ENCODE measurements at places on chromosomes 11 and 22. TPM values are rescaled to one million over a fixed set of nuclear protein-coding genes. Genes with fewer than 3 reads are reported as not detected.

Gene PGR
- under 0.01 TPM for total RNA-seq

Gene ADM2
- total RNA-seq: 1.9 TPM

GRCh38 chr11:2779981-2780849 is 80.4 kb upstream of the KCNQ1OT1 start:
- no peaks in the 10 kb centered on the region for H3K36me3 ChIP-seq
- no peak for DNase-seq
- no peaks in the 10 kb centered on the region for H3K27me3 ChIP-seq
- peaks cover 19% of the 10 kb centered on the region for H3K4me1 ChIP-seq
- peak overlapping the region; percentile 86 for H3K27ac ChIP-seq

Gene KRTAP5-10
- not detected for total RNA-seq

GRCh38 chr11:10696468-10697322 is 3.1 kb upstream of the IRAG1 start:
- no peaks in the 10 kb centered on the region for H3K27me3 ChIP-seq
- no peak overlapping the region for H3K4me3 ChIP-seq
- no peak for DNase-seq
- H3K36me3 ChIP-seq: no peaks in the 10 kb centered on the region
- H3K4me1 ChIP-seq: no peaks in the 10 kb centered on the region

DNA sequence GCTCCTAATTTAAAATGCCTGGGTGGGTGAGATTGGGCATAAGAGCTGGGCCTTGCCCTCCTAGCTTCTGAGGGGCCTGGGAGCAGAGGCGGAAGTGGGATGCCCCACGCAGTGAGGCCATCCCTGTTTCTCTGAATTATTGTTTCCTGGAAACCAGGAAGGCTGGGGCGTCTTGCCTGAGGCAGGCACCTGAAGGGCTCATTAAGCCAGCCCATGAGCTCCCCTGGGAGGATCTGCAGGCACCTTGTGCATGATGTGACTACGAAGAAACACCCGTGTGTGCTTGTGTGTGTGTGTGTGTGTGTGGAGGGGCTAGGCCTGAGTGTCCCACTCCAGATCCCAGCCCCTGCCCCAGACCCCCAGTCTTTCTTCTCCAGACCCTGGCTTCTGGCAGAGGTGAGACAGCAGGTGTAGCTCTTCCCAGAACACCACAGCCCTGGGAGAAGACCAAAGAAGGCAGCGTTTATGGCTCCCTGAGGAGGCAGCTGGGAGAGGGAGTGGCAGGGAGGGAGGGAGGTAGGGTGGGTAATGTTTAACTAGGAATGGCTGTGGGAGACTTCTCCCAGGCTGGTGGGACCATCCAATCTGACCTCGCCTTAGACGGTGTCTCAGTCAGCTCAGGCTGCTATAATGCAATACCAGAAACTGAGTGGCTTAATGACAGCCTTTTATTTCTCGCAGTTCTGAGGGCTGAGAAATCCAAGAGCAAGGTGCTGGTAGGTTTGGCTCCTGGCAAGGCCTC is 2.1 kb upstream of the BATF2 start:
- no peak overlapping the region for H3K4me3 ChIP-seq
- H3K27me3 ChIP-seq: no peaks in the 10 kb centered on the region
- H3K4me1 ChIP-seq: no peaks in the 10 kb centered on the region
- no peaks in the 10 kb centered on the region for H3K36me3 ChIP-seq
- no peak overlapping the region for H3K27ac ChIP-seq

GRCh38 chr22:49102367-49102766 is 725.3 kb downstream of the BRD1 start:
- no peaks in the 10 kb centered on the region for H3K36me3 ChIP-seq
- no peaks in the 10 kb centered on the region for H3K4me1 ChIP-seq
- no peak for DNase-seq
- H3K27ac ChIP-seq: no peak overlapping the region

Measured in esophagus squamous epithelium (tissue), 5 donors.